ENCODE measurements at places on chromosomes 6 and 20. TPM values are rescaled to one million over a fixed set of nuclear protein-coding genes. Genes with fewer than 3 reads are reported as not detected.

DNA sequence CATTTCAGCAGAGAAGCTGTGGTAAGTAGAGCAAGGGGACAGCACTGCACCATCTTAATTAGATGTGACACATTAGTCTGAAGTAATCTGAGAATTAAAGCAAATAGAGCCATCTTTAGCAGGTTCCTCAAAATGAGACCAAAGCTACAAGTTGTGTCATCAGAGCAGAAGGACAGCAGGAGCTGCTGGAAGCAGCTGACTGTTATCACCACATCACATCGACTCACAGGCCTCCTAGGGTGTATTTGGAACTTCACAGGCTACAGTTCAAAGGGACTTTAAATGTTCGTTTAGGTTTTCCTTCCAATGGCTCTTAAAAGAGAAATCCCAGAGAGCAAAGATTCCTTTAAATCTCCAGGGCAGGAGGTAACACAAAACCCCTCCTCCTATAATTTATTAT lies 69.5 kb downstream of the LCA5 start:
- no peak overlapping the region for H3K4me3 ChIP-seq
- no peak for DNase-seq
- H3K36me3 ChIP-seq, result peaks cover 5% of the 10 kb centered on the region
- no peaks in the 10 kb centered on the region for H3K27me3 ChIP-seq
- no peak overlapping the region for H3K27ac ChIP-seq

GRCh38 chr20:25044261-25044560 lies 13.7 kb downstream of the ACSS1 start:
- no peaks in the 10 kb centered on the region for H3K27me3 ChIP-seq
- H3K27ac ChIP-seq, result no peak overlapping the region
- DNase-seq, result no peak
- no peak overlapping the region for H3K4me3 ChIP-seq

DNA sequence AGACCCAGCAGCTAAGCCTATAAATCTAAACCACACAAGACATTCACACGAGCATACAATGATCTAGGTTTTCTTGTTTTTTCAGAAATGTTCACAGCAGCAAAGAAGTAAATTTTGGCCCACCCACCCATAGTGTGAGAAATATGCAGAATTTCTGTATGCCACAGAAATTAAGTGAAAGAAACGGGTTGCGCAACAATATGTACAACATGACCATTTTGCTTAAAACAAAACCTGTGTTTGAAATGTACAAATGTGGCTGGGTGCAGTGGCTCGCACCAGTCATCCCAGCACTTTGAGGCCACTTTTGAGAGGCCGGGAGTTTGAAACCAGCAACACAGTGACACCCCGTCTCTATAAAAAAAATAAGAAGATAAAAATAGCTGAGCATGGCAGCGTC lies 9.4 kb downstream of the SALL4 start:
- no peaks in the 10 kb centered on the region for H3K27me3 ChIP-seq
- DNase-seq, result no peak
- H3K4me1 ChIP-seq, result peaks cover 7% of the 10 kb centered on the region

DNA sequence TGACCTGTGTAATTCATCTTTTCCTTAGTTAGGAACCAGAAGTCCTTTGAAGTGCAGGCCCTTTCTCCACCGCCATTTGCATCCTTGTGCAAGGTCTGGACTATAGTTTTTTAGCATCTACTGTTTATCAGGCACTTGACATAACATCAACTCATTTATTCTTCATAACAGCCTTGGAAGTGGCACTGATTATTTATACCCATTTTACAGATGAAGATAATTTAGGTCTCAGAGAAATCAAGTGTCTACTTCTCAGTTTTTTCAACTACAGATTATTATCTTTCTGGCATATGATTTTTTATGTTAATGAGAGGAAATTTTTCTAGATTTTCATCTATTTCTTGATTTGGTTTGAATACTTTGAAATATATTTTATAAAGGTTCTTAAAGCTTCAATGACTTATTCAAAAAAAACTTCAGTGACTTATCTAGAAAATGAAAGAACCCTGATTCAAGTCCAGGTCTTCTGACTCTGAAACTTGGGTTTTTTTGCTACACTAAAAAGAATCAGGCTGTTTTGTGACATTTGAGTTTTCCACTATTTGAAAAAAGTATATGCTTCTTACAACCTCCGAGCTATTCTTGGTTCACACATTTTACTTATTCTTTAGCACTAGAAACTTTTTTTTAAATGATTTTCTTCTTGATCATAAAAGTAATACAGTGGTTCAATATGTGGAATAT lies 3.1 kb upstream of the UBE2J1 start:
- no peak overlapping the region for H3K4me3 ChIP-seq
- H3K27ac ChIP-seq, result no peak overlapping the region

OXT gene
- total RNA-seq, result not detected

SERINC3 gene
- 159 TPM for total RNA-seq

BMP6 gene
- 0.17 TPM for total RNA-seq

Measured in Calu3 (cell line).